Activated T-helper 1 cell treated with anti-CD3 and anti-CD28 coated beads, Interleukin-2, amount 50 U/mL, for 16 hours (primary cell): ENCODE measurements at places on chromosomes 2 and 18.

GRCh38 chr18:33849731-33850130 lies 271.7 kb downstream of the ASXL3 start:
- no peak for DNase-seq

GRCh38 chr2:32424739-32425138 lies 67.9 kb downstream of the BIRC6 start:
- no peak for DNase-seq

- DNase-seq = no peak
These were observed 117.9 kb downstream of the CSRNP3 start for GRCh38 chr2:165587335-165587938.

DNA sequence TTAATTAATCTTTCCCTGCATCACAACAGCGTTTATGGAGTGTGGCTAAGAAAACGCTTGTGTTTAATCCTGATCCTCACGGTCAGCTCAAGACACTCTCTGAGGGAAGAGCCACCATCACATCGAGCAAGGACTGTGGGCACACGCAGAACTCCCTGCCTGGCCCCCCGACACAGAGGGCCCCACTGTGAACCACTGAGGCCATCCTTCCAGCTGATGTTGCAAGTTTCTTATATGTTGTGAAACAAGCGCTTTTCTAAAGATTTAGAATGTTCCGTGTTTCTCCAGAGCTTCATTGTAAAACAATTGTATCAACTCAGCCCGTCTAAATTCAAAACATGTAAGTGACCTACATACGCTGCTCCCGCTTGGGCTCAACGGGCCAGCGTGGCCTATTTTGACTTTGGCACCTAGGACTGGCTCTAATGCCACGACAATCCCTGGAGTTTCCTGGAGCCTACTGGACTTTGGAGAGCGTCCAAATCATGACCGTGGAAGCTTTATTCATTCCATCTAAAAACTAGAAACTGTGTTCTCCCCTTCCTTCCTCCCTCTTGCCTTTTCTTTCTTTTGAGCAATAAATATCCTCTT lies 34.9 kb downstream of the SERPINE2 start:
- DNase-seq = no peak

DNA sequence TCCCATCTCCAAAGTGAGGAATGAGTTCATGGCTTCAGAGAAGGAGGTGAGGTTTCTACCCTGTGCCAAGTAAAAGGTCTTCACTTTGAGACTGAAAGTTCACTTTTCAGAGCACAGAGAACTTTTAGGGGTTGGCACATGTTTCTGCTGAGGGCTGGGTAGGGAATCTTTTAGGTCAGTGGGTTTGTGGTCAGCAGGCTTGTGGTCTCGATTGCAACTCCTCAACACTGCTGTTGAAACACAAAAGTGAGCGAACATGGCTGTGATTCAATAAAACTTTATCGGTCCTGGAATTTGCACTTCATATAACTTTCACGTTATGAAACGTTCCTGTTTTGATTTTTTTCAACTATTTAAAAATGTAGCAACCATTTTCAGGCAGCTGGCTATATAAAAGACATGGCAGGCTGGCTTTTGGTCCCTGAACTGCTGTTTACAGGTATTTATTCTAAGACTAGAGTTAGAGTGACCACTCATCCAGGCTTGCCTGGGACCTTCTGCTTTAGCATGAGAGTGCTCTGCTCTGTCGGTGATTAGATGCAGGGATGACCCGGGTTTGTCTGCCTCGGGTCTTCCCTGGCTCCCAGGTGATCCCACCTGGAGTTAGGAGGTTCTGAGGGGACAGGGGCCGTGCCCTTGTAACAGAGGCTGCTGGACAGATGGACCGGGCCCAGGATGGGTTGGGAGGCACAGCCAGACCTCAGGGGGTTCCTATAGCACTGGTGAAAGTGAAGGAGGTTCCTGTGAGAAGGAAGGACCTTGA lies 62.7 kb upstream of the TAF1B start:
- no peak for DNase-seq

- no peak for DNase-seq
These were observed 1.0 kb downstream of the CYP26B1 start for GRCh38 chr2:72146347-72147302.

DNA sequence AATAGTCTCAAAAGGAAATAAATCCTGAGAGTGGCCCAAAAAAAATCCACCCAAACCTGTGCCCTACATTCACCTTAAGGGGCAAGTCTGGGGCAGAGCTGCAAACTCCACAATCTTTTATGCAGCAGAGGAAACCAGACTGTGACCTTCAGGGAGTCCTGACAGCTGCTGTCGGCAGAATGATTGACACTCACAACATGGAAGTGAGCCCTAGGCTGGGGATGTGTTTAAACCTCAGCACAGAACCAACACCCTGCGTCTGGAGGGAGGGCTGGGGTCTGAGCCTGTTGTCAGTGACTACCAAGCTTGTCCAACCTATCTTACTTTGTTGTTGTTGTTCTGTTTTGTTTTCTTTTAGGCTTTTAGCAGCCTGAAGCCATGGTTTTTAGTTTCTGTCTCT lies 39.6 kb downstream of the CRACDL start:
- DNase-seq = no peak

- no peak for DNase-seq
These were observed 7.3 kb downstream of the TGIF1 start for GRCh38 chr18:3457261-3457724.

DNA sequence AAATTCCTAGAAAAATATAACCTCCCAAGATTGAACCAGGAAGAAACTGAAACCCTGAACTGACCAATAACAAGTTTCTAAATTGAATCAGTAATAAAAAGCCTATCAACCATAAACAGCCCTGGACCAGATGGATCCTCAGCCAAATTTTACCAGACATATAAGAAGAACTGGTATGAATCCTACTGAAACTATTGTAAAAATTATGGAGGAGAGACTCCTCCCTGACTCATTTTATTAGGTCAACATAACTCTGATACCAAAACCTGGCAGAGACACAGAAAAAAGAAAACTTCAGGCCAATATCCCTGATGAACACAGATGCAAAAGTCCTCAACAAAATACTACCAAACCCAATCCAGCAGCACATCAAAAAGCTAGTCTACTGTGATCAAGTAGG lies 11.3 kb downstream of the NT5C1B start:
- DNase-seq = no peak

- DNase-seq = no peak
These were observed 481.9 kb downstream of the CDH2 start for GRCh38 chr18:27695052-27695451.

DNA sequence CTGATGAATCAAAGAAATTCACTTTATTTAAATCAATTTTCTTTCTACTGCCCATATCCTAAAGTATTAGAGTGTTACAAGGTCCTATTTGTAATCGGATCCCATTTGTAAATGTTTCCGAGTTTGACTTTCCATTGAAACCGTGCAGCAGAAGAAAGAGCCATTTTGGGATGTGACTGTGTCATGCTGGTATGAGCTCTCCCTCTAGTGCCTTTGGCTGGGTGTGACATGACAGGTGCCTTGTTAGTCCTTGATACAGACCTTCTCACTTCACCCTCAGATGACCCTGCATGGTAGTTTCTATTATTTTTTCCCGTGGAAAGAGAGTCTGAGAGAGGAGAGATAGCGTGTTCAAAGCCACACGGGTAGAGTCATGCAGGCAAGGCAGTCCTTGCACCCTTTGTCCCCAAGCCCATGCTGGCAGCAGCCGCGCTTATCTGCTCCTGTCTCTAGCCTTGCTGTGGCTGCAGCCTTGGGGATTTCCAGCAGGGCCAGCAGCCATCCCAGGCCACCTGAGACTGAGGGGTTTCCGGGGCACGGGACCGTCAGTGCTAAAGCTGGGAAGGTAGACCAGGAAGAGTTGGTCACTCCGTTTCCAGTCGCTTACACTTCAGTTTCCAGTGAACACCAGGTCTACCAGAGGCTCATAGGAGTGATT lies 21.4 kb downstream of the CHMP1B start:
- DNase-seq = no peak

- no peak for DNase-seq
These were observed 135.0 kb downstream of the INHBB start for GRCh38 chr2:120480903-120481445.

- no peak for DNase-seq
These were observed 481.0 kb upstream of the CDH2 start for GRCh38 chr18:28657961-28658360.

DNA sequence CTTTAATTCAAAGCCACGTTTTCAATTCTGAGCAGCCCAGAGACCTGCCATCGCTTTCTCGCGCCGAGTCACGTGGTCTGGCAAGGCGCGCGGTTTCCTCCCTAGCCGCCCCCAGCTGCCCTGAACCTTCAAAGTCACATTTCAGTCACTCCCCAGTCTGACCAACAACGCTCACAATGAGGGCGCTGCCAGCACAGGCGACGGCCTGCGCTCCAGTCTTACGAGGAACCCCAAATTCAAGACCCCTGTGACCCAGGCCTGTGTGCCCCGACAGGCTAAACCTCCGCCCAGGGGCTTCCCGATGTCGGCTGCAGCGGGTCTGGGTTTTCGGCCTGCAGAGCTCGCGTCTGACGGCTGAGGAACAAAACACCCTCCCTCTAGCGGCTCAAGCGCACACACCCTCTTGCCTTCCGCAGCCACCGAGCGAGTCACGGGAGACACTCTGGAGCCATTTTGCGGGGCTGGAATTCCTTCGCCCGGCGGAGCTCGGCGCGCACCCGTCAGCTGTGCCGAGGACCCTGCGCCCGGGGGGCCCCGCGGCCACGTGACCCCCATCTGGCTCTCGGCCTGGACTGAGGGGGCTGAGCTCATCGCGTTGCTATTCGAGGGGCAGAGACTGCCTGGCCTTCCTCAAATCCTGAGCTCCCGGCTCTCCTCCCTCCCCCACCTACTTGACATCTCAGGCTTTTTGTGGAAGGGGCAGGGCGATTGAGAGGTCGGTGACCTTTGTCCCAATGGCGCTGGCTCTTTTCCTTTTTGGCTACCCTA lies 69.9 kb upstream of the ITGB6 start:
- peak; percentile 23 for DNase-seq

- no peak for DNase-seq
These were observed 29.8 kb upstream of the ACTG2 start for GRCh38 chr2:73862987-73863386.

- DNase-seq = no peak
These were observed 13.4 kb upstream of the TLK1 start for GRCh38 chr2:171174075-171174474.

GRCh38 chr18:74392323-74392722 lies 64.8 kb downstream of the DIPK1C start:
- no peak for DNase-seq

DNA sequence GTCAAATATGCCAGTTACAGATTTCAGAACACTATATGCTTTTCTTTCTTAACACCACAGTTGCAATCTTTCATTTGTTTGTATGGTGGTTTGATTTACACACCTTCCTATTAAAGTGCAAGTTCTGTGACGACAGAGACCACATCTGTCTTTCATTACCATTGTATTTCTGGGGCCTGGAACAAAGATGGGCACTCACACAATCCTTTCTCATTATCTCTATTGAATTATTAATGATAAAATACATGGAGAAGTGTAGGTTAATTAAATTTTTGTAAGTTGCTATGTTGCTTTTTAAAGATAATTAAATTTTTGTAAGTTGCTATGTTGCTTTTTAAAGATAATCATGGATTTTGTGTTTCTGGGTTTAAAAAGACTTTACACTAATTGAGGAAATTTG lies 79.9 kb downstream of the KCTD18 start:
- DNase-seq = no peak

DNA sequence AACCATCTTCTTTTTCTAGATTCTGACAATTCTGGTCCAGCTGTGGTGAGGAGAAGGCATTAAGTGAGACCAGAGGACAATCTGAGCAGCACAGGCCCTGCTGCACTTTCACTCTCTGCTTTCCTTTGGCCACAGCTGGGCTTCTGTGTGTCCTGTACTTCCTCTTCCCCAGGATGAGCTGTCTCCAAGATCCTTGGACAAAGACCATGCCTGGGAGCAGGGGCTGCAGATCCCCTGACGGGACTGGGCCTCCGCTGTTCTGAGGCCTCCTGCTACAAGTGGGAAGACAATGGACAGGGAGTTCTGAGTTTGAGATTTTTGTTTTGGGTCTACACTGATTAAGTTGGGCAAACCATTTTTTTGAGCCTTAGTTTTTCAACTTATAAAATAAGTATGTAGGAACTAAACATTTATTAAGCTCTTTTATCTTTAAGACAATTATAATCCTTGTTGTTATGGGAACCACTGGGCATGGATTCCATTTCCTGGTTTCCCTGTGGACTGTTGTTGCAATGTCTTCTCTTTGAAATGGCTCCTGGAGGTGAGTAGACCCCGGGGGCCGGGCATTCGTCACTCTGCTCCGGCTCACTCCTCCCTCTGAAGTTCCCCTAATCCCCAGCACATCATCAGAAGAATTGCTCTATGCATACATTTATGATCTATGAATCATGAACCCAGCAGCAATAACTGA lies 266.6 kb downstream of the ACTR3 start:
- DNase-seq = no peak
